ENCODE measurements at places on chromosomes 11 and 22.

GRCh38 chr11:124886476-124886875 lies 11.2 kb downstream of the ROBO4 start:
- no peak for DNase-seq

DNA sequence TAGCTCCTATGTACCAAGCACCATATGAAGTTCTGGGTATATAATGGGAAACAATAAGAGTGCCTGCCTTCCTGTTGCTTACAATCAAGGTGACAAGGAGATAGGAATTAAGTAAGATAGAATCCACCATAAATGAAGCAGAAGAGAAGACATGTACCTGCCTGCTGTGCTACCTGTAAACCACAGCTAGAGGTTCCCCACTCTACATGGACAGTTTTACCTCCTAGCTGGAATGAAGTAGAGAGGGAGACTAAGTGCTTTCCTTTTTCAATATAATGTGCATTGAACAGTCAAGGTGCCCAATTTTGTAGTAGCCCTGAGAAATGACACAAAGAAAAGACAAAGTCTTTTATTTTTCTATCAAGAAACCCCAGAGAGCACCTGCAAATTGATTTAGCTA lies 984.6 kb downstream of the DLG2 start:
- DNase-seq = no peak

GRCh38 chr22:32584650-32585049 lies 110.0 kb downstream of the FBXO7 start:
- no peak for DNase-seq

- DNase-seq = peak; percentile 34
Measured at GRCh38 chr22:17786435-17787161, 12.3 kb upstream of the BID start.
